ENCODE measurements at places on chromosomes 7 and 10.
A peak's percentile ranks its signal among the peaks of the same experiment; 100 is the strongest.

DNA sequence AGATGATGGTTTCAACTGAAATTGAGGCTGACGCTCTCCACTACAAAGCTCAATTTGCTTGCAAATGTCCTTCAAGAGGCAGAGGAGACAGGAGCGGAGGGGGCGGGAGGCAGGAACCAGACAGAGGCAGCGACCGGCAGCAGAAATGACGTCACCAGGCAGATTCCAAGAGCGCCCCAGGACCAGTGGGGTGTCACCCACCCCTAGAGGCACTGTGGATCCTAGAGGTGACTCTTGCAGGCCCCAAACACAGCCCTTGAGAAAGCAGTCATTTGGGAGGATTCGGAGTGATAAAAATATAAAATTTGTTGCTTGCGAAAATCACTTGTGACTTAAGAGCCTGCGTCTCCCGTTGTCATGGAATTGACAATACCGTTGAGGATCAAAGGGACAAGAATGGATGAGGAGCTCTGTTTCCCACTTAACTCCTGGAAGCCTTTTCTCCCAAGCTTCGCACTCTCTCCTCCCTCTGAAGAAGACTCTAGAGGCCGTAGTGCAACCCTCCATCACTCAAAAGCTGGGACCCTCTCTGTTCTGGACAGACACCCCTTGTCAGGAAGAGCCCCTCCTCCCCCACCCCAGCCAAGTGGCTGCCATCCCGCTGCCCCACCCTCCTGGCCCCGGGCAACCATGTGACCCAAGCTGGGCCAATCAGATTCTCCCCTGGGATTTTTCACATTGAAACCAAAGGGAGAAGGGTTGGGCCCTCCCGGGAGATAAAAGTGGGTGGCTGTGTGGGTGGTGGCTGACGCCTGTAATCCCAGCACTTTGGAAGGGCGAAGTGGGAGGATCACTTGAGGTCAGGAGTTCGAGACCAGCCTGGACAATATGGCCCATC lies 16.3 kb upstream of the SLC29A4 start:
- no peak for DNase-seq

DNA sequence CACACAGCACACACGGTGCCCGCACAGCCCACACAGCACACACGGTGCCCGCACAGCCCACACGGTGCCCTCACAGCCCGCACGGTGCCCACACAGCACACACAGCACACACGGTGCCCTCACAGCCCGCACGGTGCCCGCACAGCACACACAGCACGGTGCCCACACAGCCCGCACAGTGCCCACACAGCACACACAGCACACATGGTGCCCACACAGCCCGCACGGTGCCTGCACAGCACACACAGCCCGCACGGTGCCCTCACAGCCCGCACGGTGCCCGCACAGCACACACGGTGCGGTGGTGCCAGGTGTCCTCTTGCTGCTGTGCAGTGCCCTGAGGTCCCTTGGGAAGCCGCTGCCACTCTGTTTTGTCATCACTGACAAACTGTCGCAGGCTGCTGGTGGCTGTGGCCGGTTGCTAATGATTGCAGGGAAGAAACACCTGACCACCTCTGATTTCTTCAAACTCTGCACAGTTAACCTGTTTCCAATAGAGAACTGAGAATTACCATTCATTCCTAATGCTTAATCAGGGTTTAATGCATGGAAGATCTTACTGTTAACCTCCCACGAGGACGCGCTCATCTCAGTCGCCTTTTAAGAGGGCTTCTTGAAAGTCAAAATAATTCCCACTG lies 66.9 kb downstream of the GLRX3 start:
- no peak for DNase-seq

- no peak for DNase-seq
Observed at GRCh38 chr7:127995156-127995880, 35.9 kb downstream of the LRRC4 start.

- DNase-seq = no peak
Observed at GRCh38 chr10:780536-781524, 91.4 kb upstream of the DIP2C start.

GRCh38 chr7:66198956-66199355 lies 6.2 kb upstream of the TPST1 start:
- DNase-seq = no peak

GRCh38 chr10:91759581-91759986 lies 38.6 kb upstream of the TNKS2 start:
- peak; percentile 51 for DNase-seq

- peak; percentile 33 for DNase-seq
Observed at GRCh38 chr10:44854693-44855350, 56.3 kb upstream of the TMEM72 start.

- peak; percentile 63 for DNase-seq
Observed at GRCh38 chr7:15130666-15131541, 228.4 kb upstream of the DGKB start.

GRCh38 chr7:51160990-51161615 lies 155.5 kb downstream of the COBL start:
- DNase-seq = no peak

GRCh38 chr10:28001353-28001752 lies 2.5 kb upstream of the ODAD2 start:
- no peak for DNase-seq

DNA sequence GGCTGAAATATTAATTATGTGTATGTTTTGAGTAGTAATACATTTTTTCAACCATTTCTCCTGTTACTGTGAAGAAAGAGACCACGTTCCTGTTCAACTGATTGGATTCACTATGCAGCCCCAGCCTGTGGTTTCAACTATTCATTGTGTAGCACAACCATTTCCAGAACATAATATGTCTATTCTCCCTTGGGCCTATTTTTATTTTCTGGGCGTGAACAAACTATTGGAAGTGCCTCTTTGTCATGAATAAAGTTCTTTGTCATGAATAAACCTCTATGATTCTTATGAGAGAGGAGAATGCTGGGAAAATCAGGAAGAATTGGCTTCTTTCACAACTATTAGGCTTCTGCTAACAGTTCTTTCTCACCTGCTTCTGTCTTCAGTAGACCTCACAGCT lies 152.4 kb downstream of the GNAT3 start:
- DNase-seq = no peak

DNA sequence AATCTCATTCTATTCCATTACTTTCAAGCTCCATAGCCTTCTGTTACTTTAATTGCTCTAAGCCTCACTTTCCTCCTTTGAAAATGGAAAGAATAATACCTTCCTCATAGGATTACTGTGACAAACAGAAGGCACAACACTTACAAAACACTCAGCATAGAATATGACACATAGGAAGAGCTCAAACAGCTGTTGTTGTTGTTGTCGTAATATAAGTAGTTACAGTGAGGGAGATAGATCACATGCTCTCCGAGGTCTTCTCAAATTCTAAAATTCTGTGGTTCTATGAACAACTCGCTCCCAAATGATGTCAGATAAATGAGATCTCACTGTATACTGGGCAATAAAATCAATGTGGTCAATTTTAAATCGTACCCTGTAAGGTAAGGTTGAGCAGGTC lies 1049.3 kb upstream of the C7orf33 start:
- DNase-seq = no peak

DNA sequence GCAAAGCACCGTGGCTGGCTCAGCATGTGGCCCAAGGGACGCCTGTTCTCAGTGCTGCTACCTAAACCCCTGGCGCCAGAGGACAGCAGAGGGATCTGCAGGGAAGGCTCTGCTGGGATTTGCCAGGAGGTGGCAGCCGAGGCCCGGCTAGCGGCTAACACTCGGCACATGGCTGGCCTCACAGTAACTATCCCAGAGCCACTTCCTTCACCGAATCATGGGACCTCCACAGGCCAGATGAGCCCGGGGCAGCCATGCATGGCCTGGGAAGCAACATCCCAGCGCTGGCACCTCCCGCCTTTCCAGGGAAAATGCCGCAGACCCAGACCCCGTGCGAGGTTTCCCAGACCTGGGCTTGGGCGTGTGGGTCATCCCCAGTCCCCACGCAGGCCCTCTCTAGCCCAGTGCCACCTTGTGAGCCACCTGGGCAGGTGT lies 36.4 kb downstream of the DPYSL4 start:
- DNase-seq = peak; percentile 80

GRCh38 chr10:79321951-79322350 lies 25.3 kb upstream of the PPIF start:
- DNase-seq = no peak

DNA sequence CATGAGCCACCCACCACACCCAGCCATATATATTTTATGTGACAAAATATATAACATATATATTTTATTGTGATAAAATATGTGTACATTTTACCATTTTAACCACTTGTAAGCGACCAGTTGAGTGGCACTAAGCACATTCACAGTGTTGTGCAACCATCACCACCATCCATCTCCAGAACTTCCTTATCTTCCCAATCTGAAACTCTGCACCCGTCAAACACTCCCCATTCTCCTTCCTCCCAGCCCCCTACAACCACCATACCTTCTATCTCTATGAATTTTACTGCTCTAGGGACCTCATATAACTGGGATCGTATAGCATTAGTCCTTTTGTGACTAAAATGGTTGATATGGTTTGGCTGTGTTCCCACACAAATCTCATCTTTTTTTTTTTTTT lies 20.8 kb upstream of the CYTH3 start:
- no peak for DNase-seq

GRCh38 chr10:71143170-71143569 lies 69.2 kb upstream of the UNC5B start:
- DNase-seq = no peak

GRCh38 chr7:155383756-155384491 lies 74.0 kb upstream of the EN2 start:
- no peak for DNase-seq

DNA sequence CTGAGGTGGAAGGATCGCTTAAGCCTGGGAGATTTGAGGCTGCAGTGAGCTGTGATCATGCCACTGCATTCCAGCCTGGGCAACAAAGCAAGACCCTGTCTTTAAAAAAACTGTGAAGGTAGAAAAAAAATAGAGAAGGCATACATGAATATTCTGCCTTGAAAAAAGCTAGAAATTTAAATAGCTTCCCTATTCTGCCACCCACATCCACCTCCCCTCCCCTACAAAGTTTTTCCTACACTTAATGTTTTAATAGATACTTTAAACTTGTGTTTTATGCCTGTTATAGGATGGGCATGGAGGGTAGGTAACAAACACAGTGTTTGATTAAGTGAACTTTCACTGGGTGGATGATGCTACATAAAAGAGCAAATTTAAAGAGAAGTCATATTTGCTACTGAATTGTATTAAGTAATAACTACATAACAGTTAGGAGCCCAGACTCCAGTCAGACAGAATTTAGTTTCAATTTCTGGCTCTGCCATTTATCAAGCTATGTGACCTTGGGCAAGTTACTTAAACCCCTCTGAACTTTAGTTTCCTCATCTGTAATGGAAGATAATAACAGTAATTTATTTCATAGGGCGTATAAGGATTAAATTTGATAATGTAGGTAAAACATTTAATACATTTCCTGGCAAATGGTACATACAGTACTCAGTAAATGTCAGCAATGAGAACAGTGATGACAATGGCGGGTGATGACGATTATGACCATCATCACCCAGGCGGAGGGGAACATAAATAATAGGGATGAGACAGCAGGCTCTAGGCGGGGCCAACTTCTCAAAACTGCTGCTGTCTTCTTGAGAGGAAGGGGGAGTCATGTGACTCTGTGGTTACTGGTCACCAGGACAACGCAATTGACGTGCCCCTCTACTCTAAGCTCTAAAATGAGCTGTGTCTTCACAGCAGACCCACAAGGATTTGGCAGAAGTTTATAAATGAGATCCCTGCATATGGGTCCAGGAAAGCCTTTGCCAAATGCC lies 15.8 kb downstream of the DNMBP start:
- peak; percentile 83 for DNase-seq

GRCh38 chr7:129108581-129108980 lies 35.9 kb upstream of the TSPAN33 start:
- no peak for DNase-seq

DNA sequence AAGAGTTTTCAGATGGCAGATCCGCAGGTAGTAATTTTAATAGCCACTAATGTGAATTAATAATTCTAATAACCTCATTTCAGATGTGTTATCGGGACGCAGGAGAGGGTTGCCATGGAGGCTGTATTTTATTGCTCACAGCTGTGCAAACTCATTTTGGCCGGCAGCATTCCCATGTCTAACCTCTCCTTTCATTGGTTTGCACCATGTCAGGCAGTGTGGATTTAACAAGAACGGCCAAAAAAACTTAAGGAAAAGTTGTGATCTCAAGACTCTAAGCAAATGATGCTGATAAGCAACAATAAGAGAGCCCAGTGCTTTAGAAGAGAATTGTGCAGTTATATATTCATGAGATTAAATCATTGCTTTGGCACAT lies 88.7 kb upstream of the NRP1 start:
- DNase-seq = no peak

DNA sequence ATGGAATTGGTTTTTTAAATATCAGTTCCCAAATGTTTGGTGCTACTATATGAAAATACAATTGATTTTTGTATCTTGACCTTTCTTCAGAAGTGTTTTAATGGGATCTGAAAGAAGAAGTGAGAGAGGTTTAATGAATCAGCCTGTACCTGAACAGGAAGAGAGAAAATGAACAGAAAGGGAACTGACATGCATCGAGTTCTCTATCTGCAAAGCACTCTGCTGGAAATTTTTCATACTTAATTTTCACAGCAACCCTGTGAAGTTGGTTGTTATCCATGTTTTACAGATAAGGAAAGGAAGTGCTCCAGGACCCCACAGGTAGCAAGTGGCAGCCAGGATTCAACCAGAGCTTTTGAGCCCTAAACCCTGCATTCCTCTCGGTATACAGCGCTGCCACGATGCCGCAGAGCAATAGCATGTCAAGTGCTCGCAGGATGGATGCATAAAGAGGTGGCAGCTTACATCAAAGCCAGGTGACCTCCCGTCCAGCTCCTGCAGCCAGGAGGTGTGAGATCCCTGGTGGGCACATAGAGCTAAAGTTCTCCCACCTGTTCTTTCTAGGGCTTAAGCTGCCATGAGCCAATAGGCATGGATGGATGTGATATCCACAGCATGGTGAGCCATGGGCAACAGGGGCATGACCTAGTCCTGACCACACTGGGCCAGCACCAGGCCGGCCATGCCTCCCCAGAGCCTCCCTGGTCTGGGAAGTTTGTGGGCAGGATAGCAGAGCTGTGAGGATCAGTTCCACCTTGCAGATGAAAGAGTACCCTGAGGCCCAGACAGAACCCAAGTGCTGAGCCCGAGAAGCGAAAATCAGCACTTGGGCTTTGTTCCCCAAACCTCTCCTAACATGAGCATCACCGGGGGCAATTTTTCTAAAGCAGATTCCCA lies 57.2 kb downstream of the CALML3 start:
- DNase-seq = no peak

- DNase-seq = no peak
Observed at GRCh38 chr7:95545673-95546072, 50.6 kb downstream of the PDK4 start.

DNA sequence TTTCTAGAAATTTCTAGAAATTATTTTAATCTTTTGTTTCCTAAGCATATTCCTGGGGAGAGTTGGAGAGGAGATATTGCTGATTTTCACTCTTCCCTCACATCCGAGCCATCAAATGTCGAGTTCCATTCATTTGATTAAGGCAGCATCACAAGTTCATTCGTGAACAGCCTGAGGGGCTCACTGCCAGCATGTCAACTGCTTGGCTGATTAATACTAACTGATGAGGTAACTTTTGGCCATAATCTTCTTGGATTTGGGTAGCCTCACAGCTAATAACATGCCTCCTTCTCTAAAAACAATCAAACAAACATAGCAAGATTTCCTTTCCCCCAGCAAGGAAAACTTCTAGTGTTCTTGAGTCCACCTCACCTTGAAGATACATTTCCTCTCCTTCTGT lies 87.1 kb upstream of the AFAP1L2 start:
- DNase-seq = no peak

GRCh38 chr10:454860-455259 lies 234.6 kb downstream of the DIP2C start:
- peak; percentile 66 for DNase-seq

- no peak for DNase-seq
Observed at GRCh38 chr10:21340331-21340730, 185.2 kb downstream of the SKIDA1 start.

Data from SJSA1 (cell line).